ENCODE measurements at places on chromosomes 2 and 18.

GRCh38 chr2:31274401-31275075 is 40.6 kb downstream of the EHD3 start:
- DNase-seq = no peak

DNA sequence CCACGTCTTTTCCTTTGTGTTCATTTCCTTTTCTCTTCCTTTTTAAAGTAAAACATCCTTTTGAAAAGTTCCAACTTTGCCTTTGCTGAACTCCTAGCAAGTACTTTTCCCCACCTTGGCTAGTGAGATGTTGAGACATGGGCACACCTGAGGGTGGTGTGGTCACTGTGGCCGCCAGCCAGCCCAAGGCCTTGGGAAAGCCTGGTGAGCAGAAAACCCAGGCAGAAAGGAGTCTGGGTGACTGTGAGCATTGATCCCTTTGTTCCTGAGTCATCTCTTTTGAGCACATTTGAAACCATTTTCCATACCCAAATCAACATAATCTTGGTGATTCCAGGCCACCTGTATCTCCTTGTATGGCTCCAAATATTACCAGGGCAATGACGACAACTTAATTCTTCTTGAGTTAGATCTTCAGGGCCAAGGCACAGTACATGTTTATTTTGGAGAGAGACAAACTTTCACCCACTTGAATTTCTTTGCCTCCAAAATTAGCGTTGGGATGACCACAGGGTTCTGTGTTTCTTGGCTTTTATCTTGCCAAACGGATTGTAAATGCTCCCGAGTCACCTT is 14.5 kb downstream of the EPAS1 start:
- DNase-seq = no peak

DNA sequence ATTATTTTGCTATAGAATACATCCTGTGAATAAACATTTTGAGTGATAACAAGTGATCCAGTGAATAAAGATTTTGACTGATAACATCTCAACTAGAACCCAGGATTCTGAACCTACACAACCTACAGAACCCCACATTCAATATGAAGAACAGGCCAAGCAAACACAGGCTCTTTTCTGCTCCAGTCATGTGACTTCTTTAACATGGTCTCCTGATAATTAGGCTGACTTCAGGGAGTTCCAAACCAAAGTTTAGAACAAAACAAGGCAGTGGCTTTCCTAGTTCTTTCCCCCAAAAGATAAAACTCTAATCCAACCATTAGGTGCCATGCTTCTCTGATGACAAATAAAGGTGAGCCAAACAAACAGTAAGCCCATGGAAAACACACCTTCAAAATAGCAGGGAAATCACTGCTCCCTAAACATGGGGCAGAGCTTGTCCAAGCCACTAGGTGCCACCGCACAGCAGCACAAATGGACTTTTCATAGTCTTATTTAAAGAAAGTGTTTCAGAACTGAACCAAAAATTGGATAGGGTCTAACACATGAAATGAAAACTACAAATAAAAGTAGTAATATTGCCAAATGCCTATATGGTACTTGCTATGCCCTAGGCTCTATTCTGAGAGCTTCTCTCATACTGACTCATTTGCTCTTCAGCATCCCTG is 95.3 kb downstream of the EVA1A start:
- DNase-seq = peak; percentile 70

GRCh38 chr2:98504381-98505109 is 59.9 kb downstream of the INPP4A start:
- DNase-seq = no peak

- no peak for DNase-seq
Observed at GRCh38 chr2:235472443-235472842, 21.4 kb upstream of the AGAP1 start.

GRCh38 chr18:31301201-31301655 is 16.7 kb upstream of the DSG1 start:
- DNase-seq = no peak

DNA sequence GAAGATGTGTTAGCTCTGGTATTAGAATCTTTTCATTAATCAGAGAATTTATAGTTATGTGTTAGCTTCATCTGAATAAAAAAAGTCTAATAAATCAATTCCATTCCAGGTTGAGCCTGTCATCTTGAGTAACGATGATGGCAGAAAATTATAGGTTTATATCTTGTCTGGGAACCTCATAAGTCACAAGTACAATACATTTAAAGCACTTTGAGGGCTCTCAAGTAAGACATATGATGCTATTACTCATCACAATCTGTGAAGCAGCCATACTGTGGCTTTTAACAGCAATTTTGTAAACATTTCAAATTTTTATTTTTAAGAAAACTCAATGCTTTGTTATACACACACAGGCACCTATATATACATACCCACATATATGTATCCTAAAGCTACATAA is 484.1 kb upstream of the VRK2 start:
- no peak for DNase-seq

- no peak for DNase-seq
Observed at GRCh38 chr2:35454966-35455638, 900.5 kb upstream of the CRIM1 start.

GRCh38 chr2:234672498-234673150 is 175.7 kb upstream of the ARL4C start:
- no peak for DNase-seq

DNA sequence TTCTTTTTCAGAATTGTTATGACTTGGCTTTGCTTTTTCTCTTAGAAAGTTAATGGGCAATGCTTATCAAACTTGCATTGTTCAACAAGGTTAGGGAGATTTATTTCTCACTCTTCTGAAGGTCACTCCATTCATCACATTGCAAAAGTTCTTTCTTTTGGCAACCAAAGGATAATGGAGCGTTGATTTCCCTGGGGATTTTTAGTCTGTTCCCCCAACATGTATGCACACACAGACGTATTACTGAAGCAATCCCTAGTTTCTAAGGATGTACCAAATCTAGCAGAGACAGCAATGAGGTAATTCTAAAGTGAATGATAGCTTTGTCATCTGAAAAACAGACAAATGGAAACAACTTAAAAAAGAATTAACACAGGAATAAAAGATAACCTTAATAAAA is 349.1 kb downstream of the NYAP2 start:
- no peak for DNase-seq

GRCh38 chr2:204472375-204472774 is 72.9 kb upstream of the PARD3B start:
- DNase-seq = no peak

GRCh38 chr2:13597176-13597575 is 880.4 kb downstream of the TRIB2 start:
- DNase-seq = no peak

- no peak for DNase-seq
Observed at GRCh38 chr2:215466097-215466909, 30.4 kb upstream of the FN1 start.

DNA sequence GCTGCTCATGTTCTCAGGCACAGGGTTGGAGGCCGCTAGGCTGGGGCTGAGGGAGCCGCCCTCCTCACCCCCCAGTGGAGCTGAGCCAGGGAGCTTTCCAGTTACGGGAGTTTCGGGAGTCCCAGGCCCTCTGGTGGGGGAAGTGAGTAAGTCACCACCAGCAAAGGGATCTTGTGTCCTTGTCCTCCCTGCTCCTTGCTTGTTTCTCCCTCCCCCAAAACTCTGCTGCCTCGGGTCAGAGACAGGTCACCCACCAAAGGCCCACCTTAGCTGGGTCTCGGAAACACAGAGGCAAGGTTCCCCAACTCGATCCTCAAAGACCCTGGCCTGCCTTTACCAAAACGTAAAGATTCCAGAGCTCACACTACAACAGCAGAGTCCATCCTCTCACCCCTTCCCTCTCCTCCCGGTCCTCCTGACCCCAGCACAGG is 60.5 kb upstream of the POMC start:
- peak; percentile 66 for DNase-seq

DNA sequence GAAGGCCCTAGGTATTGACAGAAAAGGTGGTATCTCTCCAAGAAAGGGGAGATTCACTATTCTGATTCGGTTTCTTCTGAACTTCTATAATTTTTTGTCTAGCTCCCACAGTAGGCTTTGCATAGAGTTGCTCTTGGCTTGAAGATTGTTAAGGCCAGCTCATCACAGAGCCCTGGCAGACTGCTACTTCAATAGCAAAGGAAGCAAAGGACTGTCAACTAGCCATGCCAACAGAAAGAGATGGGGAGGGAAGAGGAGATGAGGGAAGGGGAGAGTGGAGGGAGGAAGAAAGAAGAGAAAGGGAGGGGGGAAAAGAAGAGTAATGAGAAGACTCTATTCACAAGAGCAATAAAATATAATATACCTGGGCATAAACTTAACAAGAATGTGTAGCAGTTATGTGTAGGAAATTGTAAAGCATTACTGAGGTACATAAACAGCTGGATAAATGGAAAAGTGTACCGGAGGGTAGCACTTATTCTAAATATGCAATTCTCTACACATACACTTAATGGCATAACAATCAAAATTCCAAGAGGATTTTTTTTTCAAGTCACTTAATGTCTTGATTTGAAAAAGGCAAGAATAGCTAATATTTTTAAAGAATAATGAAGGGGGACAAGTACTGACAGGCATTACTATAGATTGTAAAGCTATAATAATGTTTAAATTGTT is 102.5 kb downstream of the LOXHD1 start:
- no peak for DNase-seq

DNA sequence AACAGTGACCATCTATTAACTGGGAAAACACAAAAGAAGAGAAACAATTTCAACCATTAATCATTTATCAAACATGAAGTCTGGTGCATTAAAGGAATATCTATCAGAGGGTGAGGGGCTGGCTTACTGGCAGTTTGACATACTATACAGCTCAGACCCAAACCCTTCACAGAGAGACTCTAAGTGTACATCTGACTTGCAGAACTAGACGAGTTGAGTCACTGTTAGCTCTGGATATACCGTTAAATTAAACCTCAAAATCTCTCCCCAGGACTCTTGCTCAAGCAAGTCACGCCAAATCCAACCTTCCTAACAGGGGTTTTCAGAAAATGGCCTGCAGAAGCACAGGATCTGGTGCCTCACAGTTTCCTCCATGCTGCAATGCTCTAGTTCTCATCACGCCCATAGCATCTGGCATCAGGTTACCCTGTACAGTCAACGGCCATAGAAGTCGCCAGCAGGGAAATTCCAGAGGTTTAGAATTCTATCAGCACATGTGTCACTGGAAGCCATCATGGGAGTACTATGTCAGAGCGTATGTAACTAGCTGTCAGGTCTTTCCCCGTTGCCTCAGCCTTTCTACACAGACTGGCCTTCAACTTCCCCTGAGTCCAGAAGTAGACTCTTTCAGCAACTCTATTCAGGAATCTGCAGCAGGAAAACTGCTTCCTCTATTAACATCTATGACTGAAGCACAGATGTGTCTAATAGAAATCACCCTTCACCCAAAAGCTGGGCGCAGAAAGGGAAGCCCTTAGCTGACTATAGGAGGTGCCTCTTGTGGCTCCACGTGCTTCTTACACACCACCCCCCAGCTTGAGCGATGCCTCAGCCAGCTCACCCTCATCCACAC is 9.3 kb downstream of the TGOLN2 start:
- no peak for DNase-seq

- no peak for DNase-seq
Observed at GRCh38 chr2:215149060-215149459, 10.6 kb upstream of the ABCA12 start.

DNA sequence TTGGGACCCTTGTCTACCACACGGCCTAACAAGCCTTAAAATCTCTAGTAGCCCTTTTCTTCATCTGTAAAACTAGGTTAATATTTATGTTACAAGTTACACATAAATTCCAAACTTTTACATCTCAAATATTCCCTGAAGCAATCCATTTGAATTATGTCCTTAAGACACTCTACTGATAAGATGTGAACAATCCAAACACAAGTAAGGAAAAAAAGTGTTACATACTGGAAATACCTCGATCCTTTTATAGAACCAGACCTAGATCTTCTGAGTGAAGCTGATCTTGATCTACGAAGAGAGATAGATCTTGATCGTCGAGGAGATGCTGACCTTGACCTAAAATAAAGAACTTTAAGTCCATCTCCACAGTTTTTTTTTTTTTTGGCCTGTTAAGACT is 3.3 kb downstream of the SRSF7 start:
- no peak for DNase-seq

- no peak for DNase-seq
Observed at GRCh38 chr2:233980955-233981561, 63.9 kb downstream of the TRPM8 start.

- DNase-seq = no peak
Observed at GRCh38 chr2:217795067-217795466, 207.7 kb downstream of the TNS1 start.

DNA sequence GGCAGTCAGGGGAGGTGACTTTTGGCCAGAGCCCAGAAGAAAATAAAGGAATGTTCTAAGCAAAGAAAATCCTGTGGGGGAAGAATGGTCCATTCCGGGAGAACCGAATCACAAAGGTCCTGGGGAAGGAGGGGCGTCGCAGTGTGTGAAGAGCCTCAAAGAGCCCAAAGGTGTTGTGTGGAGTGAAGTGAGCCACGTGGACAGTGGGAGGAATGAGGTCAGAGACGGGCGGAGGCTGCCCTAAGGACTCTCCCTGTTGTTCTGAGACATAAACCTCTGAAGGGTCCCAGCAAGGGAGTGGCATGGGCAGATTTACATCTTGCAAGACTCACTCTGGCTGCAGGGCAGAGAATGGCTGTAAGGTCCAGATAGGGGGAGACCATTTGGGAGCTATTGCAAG is 91.3 kb upstream of the SEC11C start:
- DNase-seq = no peak

DNA sequence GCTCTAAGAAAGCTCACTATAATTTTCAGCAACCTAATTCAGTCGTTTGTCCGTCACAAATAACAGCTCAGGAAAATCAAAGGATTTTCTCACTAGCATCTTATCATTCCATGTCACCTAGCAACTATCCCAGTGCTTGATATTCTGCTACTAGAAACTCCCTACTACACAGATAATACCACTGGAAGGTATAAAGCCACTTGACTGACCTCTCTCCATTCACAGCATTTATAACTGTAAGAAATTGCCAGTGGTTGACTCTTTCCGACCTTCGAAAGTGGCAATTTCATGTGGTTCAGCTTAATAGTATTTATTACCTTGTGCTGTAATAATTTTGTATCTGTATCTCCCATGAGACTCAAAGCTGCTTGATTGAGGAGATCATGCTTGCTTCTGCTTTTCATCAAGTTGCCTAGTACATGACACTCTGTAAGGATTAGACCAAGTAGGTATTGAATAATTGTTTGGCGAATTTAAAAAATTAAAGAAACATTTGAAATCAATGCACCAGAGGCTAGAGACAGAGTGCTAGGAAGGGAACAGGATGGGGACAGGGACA is 79.6 kb upstream of the TACR1 start:
- no peak for DNase-seq

GRCh38 chr2:119204525-119204924 is 19.1 kb upstream of the STEAP3 start:
- DNase-seq = no peak

- DNase-seq = peak; percentile 82
Observed at GRCh38 chr18:59268721-59269562, 4.3 kb downstream of the RAX start.

Measured in NCI-H146 (cell line).